ENCODE measurements at places on chromosomes 11 and 22.

GRCh38 chr11:76787911-76788596 is 4.9 kb downstream of the TSKU start:
- no peak for DNase-seq

DNA sequence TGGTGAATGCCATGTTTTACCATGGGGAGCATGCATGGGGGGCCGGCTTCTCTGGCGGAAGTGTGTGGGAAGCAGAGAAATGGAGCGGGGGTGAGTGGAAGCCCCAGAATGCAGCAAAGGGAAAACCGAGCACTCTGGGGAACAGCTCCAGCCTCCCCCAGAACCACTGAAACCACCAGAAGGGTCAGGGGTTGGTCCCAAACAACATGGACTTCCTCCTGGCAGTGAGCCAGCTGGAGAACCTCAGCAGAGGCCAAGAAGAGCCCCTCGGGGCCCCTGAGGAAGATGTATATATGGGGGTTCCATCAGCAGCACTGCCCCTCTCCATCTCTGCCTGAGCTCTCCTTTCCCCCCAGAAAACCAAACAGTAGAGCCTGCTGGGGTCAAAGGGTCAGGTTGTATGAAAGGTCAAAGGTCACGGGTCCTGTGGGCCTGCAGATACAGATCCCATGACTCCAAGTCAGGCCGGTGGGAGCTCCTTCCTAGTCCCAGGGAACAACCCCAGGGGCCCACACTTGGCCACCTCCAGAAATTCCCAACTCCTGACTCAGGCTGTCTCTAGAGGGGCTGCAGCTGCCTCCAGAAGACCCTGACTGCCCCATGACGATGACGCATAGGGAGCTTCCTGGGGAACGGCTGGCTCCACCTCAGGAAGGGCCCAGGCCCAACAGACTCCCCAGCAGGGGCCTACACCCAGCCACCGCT is 48.5 kb upstream of the TIMP3 start:
- no peak for DNase-seq

- no peak for DNase-seq
Measured at GRCh38 chr22:29912605-29913398, 29.8 kb downstream of the MTMR3 start.

DNA sequence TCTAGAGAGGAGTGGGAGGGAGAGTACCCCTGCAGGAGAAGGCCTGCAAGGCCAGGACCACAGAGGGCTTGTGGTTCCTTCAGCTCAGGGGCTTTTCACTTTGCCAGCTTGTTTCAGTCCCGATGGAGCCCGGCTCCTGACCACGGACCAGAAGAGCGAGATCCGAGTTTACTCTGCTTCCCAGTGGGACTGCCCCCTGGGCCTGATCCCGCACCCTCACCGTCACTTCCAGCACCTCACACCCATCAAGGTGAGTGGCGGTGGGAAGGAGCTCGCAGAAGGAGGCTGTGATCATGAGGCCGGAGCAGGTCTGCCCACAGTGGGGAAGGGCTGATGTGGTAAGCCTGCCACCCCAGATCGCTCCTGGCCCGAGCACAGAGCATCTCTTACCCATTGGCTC is 13.5 kb downstream of the ACP2 start:
- DNase-seq = no peak

DNA sequence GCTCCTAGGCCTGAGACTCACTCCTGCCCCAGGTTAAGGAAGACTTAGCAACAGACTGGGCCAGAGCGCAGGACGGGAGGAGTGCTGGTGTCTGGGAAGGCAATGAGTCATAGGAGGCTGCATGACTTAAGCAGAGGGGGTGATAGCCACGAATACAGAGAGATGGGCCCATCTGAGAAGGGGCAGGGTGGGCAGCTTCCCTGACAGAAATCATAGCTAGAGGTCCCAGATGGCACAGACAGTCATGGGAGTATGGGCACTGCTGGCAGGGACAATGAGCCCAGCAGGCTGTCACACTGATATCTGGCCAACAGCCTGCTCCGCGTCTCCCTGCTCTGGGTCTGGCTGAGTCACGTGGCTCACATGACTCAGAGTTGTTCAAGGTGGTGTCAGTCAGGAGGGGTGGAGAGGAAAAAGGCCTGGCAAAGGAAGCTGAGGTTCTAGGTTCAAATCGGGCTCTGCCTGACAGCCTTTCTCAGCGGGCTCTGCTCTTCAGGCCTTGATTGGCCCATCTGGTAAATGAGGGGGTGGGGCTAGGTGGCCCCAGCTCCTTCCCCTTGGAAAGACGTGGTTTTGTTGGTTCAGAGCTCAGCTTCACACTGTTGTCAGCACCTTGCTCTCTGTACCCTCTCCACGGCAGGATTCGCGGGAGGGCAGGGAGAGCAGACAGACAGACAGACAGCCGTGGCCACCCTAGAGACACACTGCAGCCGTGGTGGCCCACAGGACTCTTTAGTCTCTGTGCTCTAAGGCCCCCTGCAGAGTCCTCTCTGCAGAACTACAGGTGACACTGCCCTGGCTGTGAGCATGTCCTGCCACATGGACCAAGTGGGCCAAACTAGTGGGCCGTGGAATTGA is 47.8 kb downstream of the DBX1 start:
- DNase-seq = no peak

GRCh38 chr11:35216962-35217678 is 78.1 kb downstream of the CD44 start:
- no peak for DNase-seq

- no peak for DNase-seq
Measured at GRCh38 chr11:128904656-128905344, 13.6 kb downstream of the KCNJ5 start.

DNA sequence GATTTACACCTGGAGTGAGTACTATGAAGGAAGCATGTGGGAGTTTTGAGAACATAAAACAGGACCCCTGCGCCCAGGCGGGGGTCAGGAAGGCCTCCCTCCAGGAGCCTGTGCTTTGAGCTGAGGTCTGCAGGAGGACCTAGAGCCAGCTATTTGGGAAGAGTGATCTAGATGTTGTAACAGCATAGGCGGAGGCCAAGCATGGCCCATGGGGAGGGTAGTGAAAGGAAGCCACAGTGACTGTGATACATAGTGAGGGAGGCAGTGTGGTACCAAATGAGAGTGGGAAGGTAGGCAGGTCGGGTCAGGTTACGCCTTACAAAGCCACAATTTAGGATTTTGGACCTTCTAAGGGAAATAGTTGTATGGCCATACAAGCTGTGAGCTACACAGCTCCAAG is 147.5 kb downstream of the PARVA start:
- DNase-seq = no peak

DNA sequence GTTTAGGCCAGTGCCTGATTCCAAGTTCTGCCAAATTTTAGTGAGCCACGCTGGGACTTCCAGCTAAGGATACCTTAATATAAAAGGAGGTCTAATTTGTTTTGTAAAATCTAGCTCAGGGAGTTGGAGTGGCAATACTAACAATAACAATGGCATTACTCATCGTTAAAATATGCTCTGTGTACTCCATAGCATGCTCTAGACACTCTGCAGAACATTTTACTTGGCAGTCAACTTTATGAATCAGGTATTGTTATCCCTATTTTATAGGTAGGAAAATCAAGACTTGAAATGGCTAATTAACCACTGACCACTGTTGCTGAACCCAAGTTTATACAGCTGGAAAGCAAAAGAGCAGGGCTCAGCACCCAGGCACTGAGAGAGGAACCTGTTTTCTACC is 485.0 kb upstream of the KIRREL3 start:
- DNase-seq = no peak

GRCh38 chr22:17540481-17540880 is 22.8 kb upstream of the SLC25A18 start:
- DNase-seq = no peak

GRCh38 chr11:42779555-42779954 is 532.2 kb upstream of the API5 start:
- no peak for DNase-seq

- no peak for DNase-seq
Measured at GRCh38 chr22:24146194-24146616, 35.1 kb upstream of the SUSD2 start.

DNA sequence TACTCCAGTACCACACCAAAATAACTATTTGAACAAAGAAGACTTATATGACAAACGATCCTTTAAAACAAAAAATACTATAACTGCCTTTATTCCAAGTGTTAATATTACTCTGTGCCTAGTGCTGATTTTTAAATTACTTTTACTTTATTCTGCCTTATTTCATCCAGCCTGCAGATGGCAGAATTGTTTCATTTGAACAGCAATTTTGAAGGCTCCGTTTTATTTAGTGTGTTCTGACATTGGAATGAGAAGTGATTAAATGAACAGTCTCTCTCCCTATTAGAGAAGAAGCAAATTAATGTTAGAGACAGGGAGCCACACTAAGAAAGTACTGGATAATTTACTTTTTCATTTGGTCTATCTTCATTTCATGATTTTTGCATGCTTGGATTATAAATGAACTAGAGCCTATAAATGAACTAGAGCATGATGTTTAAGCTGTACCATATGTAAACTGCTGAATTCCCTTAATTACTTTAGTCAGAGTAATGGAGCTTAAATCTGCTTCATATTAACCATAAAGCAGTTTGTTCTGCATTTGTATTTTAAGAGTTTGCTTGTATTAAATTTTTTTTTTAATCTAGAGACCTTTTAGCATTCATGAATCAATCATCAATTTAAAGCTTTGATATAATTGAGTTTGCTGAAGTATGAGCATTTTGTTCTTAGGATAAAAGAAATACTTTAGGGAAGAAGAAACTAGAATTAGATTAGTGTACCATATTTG is 9.8 kb downstream of the PDHX start:
- no peak for DNase-seq

- no peak for DNase-seq
Measured at GRCh38 chr11:47071341-47071740, 105.3 kb downstream of the ARFGAP2 start.

- DNase-seq = no peak
Measured at GRCh38 chr11:75238595-75239440, 1.8 kb upstream of the TPBGL start.

- DNase-seq = no peak
Measured at GRCh38 chr11:110289472-110289871, 6.9 kb downstream of the RDX start.

DNA sequence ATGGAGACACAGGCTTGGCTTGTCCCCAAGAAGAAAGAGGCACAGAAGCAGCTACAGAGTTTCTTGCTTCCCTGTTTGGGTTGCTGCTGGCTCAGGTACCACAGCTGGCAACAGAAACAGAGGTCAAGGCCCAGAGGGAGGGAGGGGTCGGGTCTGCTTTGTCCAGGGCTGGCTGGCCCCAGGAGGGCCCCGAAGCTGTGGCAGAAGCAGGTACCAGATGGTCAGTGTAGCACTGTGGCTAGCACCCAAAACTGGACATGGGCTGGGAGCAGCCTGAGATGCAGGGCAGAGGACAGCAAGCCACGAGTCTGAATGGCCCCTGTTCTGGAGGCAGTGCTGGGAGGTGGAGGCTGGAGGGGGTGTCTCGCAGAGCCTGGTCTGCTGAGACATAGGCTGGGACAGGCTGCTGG is 52.3 kb upstream of the CCDC188 start:
- no peak for DNase-seq

DNA sequence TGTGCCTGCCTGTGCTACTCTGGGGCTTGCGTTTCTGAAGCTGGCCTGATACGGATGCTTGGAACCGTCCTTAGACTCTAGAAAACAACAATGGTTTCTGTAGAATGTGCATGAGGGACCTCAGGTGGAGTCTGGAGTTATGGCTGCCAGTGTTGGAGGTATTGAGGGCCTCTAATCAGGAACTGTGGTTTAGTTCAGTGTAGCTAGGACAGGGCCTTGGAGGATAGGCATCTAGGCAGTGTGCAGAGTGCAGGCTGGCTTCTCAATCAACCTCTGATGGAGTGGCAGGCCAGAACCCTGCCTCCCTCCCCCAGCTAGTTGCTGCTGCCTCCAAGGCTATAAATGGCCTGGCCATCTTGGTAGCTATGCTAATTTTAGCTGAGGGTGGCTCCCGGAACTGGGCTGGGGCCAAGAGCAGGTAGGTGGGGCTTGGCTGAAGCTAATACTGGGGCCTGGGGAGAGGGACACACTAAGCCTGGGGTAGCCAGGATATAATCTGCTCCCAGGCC is 4.0 kb downstream of the STIM1 start:
- DNase-seq = no peak

DNA sequence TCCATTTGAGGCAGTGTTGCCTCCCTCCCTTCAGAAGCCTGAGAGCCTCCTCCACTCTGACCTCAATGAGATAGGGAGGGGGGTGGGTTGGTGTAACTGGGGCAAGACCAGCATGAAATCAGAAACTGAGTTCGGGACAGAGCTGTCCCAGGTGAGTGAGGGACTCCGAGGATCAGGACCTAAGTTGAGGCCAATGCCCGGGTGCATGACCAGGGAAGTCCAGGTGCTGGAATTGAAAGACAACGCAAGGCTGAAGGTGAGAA is 40.8 kb upstream of the ZBED5 start:
- no peak for DNase-seq

DNA sequence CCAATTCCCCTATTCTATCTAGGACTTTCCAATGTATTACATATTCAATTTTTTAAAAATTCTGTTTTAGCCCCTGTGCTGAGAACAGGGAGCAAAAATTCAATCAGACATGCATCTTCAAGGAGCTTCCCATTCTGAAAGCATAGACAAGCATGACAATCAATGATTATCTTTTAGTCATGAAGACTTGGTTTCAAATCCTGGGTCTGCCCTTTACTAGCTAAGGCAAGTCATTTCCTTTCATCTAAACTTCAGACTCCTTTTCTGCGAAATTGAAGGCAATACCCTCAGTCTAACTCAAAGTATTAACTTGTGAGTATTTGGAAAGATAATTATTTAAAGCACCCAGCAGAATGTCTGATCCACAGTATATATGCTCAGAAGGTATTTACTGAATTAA is 24.1 kb downstream of the PAK1 start:
- DNase-seq = no peak

DNA sequence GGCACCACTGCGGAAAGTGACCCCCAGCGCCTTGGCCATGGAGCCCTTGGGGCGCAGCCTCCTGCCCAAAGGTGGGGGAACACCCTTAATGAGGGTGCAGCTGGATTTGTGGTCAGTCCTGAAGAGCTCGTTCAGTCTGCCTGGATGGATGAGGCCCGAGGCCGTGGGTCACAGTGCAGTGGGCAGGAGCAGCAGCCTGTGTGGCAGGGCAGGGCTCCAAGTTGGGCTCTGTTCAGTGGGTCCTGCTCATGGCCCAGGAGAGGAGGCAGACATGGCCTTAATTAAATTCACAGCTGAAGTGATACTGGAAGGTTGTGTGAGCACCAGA is 33.3 kb downstream of the FAM83F start:
- DNase-seq = no peak

- DNase-seq = no peak
Measured at GRCh38 chr22:44990810-44991209, 19.0 kb downstream of the PHF21B start.

All from GOT3 (cell line).